GM12891 (cell line): ENCODE measurements at places on chromosomes 11 and 22.

DNA sequence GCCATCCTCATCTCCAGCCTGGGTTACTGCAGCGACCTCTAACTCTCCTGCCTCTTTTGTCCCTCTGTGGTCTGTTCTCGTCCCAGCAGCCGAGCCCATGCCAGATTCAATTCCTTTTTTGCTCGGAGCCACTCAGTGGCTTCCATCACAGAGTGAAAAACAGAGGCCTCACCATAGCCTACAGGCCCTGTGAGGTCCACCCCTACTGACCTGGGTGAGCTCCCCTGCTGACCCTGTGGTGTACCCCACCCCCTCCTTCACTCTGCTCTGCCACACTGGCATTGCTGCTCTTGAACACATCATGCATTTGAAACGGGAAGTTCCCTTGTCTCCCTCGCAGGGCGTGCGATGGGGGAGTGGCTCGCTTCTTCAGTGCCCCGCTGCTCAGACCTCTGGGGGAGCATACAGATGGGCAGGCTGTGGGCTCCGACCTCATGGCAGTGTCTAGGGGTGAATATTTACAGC is 2.1 kb downstream of the AIP start:
- no peak for DNase-seq

DNA sequence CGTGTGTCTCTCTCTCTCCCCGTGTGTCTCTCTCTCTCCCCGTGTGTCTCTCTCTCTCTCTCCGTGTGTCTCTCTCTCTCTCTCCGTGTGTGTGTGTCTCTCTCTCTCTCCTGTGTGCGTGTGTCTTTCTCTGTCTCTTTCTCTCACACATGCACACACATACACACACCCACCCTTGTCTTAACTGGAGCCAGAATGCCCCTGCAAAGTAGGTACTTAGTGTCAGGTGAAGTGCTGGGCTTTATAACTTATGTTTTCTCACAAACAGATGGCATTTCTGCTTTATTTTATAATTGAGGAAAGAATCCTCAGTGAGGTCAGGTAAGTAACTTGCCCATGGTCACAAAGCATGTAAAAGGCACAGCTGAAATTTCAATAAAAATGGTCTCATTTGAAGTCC is 106.0 kb downstream of the CSNK2A3 start:
- no peak for DNase-seq

DNA sequence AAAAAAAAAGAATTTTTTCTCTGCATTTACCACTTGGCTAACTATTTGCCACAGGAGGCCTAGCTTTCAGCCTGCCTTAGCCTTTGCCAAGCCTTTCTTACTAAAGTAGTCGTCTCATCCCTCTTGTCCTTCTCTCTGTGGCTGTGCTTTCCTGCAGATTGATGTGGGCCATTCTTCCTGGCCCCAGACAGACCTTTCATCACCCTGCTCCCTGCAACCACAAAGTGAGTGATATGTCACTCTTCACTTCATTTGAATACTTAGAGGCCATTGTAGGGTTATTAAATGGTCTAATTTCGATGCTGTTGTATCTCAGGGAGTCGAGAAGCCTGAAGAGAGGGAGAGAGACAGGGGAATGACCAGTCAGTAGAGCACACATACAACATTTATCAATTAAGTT is 37.6 kb downstream of the ART5 start:
- no peak for DNase-seq

GRCh38 chr11:61054927-61055562 is 47.2 kb upstream of the CD5 start:
- no peak for DNase-seq

DNA sequence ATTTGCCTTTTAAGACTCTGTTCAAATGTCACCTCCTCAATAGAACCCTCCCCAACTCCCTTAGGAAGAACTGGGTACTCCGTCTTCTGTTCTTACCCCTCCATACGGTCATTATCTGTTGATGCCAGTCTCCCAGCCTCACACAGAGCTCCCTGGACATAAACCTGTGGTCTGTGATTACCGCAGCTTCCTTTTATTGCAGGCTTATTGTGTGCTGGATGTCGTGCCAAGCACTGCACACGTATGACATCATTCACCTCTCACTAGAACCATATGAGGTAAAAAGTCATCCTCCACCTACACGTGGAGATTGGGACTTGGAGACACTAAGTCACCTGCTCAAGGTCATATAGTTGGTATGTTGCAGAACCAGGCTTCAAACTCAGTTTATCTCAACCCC is 15.3 kb downstream of the PTPN5 start:
- no peak for DNase-seq

GRCh38 chr11:64771861-64772260 is 6.5 kb downstream of the SF1 start:
- DNase-seq, result no peak

GRCh38 chr11:118124929-118125535 is 27.6 kb downstream of the SCN4B start:
- no peak for DNase-seq

GRCh38 chr11:57273448-57274058 is 36.5 kb upstream of the APLNR start:
- DNase-seq, result no peak

DNA sequence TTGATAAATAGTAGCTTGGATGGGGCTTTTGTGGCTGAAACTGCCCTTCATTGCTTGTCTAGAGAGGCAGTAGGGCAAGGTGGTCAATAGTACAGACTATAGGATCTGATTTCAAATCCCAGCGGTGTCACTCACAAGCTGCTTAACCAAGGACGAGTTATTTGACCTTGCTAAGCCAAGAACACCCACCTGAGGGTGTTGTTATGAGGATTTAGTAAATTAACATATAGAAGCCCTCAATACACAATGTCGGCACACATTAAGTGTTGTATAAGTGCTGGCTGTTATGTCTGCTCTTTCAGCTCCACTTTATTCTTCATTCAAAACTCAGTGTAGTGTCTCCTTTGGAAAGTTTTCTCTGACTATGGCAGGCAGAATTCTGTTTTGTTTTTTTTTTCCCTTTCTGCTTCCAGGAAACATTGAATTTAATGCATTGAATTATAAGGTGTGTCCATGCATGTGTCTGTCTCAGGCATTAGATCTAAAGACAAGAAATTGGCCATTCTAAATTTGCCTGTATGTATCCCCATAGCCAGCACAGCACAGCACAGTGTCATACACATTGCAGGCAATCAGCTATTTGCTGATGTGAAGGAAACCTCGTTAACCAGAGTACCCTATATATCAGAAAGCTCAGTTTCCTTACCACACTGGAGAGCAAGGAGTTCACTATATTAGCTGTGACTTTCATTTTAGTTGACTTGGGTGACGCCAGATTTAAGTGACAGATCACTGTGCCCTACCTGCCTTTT is 212.1 kb downstream of the NELL1 start:
- no peak for DNase-seq
